ENCODE measurements at places on chromosomes 6 and 20.

DNA sequence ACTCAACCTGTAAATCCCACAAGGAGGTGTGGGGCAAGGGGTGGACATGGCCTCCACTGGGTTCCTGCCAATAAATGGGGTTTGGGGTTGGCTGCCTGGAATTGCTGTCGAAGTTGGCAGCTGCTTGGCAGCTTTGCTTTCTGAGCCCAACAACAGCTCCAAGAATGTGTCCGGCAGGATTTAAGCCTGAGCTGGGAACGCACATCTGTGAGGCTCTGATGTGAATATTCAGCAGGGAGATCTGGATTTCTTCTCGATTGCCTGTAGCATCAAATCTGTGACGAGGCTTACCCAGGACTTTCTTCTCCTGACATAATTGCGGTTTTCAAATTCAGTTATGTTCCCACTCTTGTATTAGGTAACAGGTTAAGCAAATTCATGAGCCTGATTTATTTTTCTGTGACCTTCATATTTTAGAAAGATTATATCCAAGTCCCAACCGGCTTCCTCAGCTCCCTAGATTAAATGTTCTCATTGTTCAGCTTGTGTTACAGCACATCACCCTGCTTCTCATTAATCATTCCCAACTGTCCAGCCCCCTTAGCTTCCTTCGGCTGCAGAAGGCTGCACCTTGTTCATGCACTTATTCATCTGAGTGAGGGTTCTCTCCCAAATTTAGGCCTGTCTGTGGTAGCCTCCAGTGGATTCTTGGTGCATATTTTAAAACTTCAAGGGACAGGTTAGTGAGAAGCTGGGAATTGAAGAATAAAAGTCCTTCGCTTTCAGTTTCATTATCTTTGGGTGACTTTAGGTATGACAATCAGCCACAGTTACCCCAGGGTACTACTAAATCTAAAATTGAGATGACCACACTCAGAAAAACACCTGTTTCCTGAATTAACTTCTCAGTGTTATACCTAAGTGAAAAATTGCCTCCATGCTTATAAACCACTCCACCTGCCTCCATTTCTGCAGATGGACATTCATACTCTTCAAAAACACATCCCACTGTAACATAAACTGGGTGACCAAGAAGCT is 310.0 kb downstream of the ESR1 start:
- no peak for DNase-seq

GRCh38 chr6:21341910-21342309 is 251.6 kb upstream of the SOX4 start:
- DNase-seq = no peak

- no peak for DNase-seq
Measured at GRCh38 chr20:11218173-11218680, 544.4 kb upstream of the JAG1 start.

GRCh38 chr6:39310542-39310941 is 3.7 kb downstream of the KCNK17 start:
- DNase-seq = no peak

GRCh38 chr20:48159145-48160008 is 374.1 kb upstream of the SULF2 start:
- DNase-seq = no peak

DNA sequence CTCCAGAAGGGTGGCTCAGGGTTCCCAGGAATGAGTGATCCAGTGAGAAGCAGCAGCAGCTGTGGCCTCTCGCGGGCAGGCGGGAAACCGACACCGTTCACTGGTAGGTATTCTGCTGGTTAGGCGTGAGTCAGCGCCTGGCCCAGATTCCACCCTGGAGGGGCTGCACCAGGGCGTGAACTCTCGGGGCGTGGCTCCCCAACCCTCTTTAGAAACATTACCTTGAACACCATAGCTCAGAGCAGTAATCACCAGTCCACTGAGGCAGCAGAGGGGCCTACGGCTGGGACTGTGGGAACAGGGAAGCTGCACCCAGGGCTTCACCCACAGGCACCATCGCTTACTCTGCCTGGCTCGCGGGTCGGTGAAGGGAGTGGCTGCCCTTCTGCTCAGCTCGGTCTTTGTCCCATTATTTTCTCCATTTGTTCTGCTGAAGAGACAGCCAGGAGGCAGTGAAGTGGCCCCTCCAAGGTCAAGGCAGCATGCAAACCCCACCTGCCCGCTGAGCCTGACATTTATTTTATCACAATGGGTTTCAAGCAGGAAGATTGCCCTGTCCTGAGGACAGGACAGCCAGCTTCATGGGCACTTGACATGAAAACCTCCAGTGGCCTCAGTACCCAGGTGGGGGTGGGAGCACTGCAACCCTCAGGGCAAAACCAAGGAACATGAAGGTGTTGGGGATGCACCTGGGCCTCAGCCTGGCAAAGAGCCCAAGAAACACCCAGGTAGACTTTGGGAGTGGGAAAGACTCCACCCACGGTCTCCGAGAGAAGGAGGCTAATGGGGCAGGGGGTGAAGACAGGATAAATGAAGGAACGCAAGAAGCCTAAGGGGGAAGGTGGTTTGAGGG is 51.0 kb upstream of the CD93 start:
- no peak for DNase-seq

- DNase-seq = no peak
Measured at GRCh38 chr6:51704932-51705540, 382.4 kb downstream of the PKHD1 start.

- DNase-seq = no peak
Measured at GRCh38 chr6:31179042-31179386, 8.5 kb upstream of the POU5F1 start.

DNA sequence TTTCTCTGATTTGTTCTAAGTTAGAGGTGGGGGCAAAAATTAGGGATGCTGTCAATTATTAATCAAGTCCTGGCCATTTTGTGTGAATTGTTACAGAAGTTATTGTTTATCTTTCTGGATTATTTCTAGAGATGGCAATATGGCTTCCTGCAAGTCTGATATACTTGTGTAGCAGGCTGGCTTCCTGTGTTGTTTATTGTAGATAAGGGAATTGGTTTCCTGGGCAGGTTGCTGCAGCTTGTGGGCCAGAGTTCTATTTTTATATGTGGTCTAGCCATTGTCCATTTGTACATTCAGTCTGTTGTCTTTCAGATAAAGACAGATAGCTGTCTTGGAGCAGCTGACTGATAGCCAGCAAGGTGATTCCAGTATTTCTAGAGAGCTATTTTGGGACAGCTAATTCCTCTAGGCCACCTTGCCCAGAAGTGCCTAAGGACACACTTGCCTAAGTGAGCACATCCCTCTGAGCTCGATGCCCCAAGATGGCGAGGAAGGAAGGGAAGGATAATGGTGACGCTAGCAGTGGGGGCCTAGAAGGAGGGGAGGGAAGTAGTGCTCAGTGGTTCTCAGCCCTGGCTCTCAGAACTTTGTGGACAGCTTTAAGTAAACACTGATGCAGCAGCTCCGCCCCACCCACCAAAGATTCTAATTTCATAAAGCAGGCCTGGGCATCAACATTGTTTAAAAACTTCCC is 25.5 kb downstream of the DDO start:
- no peak for DNase-seq

Measured in stimulated activated CD8-positive, alpha-beta memory T cell treated with anti-CD3 and anti-CD28 coated beads, Interleukin-4, amount 100 ng/mL, for 24 hours (primary cell).